ENCODE measurements at places on chromosomes 12 and 14.

GRCh38 chr14:95156161-95157047 lies 925 bp downstream of the DICER1 start:
- DNase-seq: no peak

DNA sequence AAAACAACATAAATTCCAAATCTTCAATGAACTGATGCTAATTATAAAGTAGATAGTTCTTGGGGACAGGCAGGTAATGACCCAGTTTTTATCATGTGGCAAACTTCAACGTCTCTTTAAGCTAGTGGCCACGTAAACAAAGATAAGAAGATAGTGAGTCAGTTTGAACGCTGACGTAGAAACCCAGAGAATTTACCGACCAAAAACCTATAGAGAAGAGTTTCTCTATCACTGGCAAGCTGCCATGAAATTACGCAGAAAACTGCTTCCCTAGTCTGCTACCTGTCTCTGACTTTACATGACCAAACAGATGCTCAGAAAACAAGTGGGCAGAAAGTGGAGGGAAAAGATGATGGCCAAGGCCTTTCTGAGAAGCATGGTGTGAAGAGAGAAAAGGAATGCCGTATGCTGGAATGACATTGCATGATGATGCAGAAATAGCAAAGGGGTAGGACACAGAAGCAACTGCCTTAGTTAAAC lies 136.3 kb downstream of the ITPR2 start:
- no peak for DNase-seq

DNA sequence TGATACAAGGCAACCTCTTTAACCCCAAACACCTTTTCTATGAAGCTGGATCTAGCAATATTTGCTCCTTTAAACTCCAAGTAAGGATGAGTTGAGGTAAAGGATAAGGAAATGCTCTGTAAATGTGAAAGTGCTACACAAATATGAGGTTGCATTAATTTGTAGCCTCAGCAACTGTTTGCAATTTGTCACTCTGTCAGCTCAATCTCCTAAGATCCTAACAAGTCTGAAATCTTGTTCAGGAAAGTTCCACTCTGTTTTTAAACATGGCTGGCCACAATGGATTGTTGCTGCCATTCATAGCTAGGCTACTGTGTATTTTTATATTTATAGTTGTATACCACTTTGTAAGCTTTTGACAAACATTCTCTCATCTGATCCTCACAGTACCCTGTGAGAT lies 51.3 kb downstream of the SCN8A start:
- no peak for DNase-seq

- no peak for DNase-seq
These were observed 53.4 kb downstream of the PLCZ1 start for GRCh38 chr12:18684430-18684829.

DNA sequence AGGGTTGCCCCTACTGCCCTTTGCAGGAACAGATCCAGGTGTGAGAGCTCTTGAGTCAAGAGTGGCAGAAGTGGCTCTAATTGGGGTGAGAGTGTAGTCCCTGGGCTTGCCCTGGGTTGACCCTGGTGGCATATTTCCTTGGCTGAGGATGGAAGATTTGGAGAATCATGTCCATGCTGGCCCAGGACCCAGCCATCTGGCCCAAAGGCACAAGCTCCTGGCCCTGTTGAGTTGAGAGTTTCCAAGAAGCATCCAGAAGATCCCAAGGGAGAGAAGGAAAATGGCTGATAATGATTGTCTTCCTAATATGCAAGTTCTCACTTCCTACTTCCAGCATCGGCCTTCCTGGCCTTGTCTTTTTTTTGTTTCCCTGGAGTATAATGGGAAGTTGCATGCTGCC lies 55.5 kb upstream of the SRSF5 start:
- DNase-seq: no peak

DNA sequence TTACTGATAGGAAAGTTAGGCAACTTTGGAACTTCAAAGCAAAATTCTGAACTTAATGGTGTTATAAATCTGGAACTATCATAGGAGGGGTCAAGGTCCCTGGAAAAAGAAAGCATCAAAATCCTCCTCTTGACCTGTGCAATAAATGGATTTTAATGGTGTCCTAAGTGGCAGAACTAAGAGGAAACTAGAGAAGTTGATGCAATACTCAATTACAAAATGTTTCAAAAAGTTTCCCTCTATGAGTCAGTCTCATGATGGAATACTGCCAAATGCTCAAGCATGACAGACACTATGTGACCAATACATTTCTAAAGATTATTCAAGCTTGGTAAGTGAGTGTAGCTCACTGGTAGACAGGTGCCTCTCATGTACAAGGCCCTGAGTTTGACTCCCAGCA lies 47.7 kb upstream of the ERGIC2 start:
- no peak for DNase-seq

- no peak for DNase-seq
These were observed 9.7 kb downstream of the TNS2 start for GRCh38 chr12:53059434-53060063.

DNA sequence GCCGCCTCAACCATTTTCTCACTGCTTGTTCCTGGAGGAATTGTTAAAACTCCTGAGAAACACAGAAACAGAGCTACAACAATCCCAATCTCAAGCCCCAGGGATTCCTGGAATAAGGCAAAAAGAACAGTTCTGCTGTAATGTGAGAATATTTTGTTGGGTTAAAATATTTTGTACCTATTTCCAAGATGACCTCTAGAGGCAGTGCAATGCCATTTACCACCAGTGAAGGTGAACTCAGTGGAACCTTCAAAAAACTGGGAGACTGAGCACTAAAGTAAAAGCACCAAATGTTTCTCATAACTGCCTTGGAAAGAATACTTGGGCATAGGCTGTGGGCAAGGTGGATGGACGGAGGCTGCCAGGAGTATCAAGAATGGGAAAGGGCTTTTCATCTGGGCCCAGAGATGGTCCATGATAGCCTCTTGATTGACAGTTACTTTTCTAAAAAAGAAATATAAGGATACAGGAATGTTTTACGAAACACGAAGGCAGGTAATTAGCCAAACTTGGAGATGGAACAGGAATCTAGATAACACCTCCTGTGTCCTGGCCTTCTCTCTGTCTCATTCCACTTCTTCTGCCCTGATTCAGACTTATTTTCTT lies 334.0 kb upstream of the FLRT2 start:
- no peak for DNase-seq

Measured in activated CD4-positive, alpha-beta T cell treated with anti-CD3 and anti-CD28 coated beads, Interleukin-2, amount 10 ng/mL, durations not matched to agents 24 days and 14 days (primary cell).